ENCODE measurements at places on chromosomes 16 and 17. TPM values are rescaled to one million over a fixed set of nuclear protein-coding genes. Genes with fewer than 3 reads are reported as not detected.

Gene PRSS33
- not detected for polyA plus RNA-seq

Gene SPHK1
- polyA plus RNA-seq, result 51.4 TPM

Gene TBC1D3C
- not detected for polyA plus RNA-seq

Gene CCL5
- 0.49 TPM for polyA plus RNA-seq

Gene NHLRC4
- 3.7 TPM for polyA plus RNA-seq

GRCh38 chr17:78414178-78415162 is 36.0 kb downstream of the PGS1 start:
- DNase-seq, result no peak

GRCh38 chr16:24844101-24845030 is 1.4 kb upstream of the SLC5A11 start:
- peak; percentile 91 for DNase-seq

DNA sequence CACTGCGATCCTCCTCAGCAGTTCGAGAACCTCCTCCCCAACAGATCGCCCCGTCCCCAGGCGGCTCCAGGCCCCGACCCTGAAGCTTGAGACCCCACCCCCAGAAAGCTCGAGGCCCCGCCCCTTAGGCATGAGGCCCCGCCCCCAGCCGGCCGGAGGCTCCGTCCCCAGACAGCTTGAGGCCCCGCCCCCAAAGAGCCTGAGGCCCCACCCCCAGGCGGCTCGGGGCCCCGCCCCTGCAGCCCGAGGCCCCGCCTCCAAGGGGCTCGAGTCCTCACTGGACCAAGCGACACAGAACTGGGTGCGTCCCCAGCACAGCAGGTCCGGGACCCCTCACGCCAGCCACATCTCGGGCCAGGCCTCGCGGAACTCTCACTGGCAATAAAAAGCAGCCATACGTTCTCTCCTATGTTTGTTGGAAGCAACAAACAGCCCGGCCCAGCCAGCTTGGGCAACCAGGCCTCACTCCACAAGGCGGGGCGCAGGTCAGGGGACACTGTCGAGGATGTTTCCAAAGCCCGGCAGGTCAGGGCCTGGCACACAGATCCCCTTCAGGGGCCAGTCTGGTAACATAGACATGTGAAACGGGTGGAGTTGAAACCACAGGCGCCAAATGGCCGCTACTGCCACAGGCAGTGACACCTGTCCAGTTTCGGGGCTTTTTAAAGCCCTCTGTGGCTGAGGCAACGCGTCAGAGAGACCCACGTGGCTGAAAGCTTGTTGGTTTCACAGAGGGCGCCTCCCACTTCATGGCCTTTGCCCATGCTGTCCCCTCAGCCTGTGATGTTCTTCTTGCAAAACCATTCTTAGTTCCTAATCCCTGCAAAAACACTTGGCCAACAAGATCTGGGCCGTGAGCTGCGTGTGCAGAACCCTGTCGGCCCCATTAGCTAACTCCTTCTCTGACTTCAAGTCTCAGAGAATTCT is 224.2 kb downstream of the PARN start:
- DNase-seq, result peak; percentile 90

DNA sequence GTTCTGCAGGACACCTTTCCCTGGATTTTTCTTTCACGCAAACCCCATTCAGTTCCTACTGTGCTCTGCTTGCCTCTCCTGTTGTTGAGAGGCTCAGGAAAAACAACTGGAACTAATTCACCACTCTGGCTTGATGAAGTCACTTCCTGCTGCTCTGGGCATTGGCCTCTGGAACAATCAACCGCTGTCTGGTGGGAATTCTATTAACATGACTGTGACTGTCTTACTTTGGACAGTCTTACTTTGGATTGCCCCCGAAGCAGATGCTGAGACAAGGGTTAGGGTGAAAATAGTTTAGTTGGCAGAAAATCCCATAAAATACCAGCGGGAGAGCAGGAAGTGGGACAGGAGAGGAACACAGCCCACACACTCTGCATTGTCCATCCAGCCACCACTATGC is 90.0 kb upstream of the HSBP1 start:
- DNase-seq, result no peak

- no peak for DNase-seq
Measured at GRCh38 chr16:72473631-72474030, 301.7 kb upstream of the PMFBP1 start.

- no peak for DNase-seq
Measured at GRCh38 chr17:83052241-83052564, 27.2 kb upstream of the METRNL start.
